ENCODE measurements at places on chromosomes 6 and 20. TPM values are rescaled to one million over a fixed set of nuclear protein-coding genes. Genes with fewer than 3 reads are reported as not detected.
A peak's percentile ranks its signal among the peaks of the same experiment; 100 is the strongest.

DNA sequence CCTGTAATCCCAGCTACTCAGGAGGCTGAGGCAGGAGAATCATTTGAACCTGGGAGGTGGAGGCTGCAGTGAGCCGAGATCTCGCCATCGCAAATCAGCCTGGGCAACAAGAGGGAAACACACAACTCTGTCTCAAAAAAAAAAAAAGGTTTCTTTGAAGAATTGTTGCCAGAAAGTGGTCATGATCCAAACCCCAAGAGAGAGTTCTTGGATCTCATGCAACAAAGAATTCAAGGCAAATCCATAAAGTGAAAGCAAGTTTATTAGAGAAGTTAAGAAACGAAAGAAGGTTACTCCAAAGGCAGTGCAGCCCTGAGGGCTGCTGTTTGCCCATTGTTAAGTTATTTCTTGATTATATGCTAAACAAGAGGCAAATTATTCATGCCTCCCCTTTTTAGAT is 14.5 kb upstream of the KIFC1 start:
- no peak for DNase-seq

- DNase-seq, result no peak
These were observed 301.7 kb downstream of the FOXA2 start for GRCh38 chr20:22282696-22283095.

GRCh38 chr6:125818772-125819260 is 28.1 kb downstream of the NCOA7 start:
- DNase-seq, result no peak

GRCh38 chr6:36196113-36196879 is at the start of gene BRPF3:
Gene BRPF3, plus strand, starts transcription at chr6:36196744. Its CDS starts 3,579 bp downstream, at chr6:36200323.
- DNase-seq, result peak; percentile 86

GRCh38 chr6:108168501-108169463 is 3.0 kb downstream of the NR2E1 start:
- no peak for DNase-seq

DNA sequence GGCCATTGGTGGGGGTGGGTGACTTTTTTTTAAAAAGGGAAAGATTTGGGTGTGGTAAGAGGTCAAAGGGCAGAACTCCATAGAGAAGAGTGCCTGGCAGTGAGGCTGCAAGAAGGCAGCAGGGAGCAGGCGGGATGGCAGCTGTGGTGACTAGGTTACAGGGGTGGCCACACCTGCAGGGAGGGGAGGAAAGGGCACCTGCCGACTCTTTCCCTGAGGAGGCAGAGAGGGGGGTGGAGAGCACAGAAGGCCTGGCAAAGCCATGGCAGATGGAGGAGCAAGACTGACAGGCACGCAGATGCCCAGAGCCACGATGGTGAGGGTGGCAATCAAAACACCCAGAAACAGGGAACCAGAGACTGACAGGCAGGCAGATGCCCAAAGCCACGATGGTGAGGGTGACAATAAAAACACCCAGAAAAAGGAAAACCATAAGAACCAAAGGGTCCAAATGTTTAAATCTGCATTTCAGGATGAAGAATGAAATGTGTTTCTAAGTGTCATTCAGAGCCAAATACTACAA is 19.3 kb downstream of the CST7 start:
- no peak for DNase-seq

- peak; percentile 83 for DNase-seq
These were observed at the start of gene TRAM2 for GRCh38 chr6:52577022-52577777. Gene TRAM2, minus strand, starts transcription at chr6:52577060. Its CDS starts 145 bp downstream, at chr6:52576915.

- DNase-seq, result peak; percentile 44
These were observed 67.9 kb upstream of the RNF24 start for GRCh38 chr20:4083098-4083865.

The POPDC3 gene
- total RNA-seq, result 0.61 TPM

The TRIM10 gene
- not detected for total RNA-seq

The ATF6B gene
- 17.7 TPM for total RNA-seq

The EYA4 gene
- total RNA-seq, result 6.3 TPM

The JPH2 gene
- total RNA-seq, result 5.3 TPM

The POM121L2 gene
- not detected for total RNA-seq

The DOK5 gene
- total RNA-seq, result 0.55 TPM
